T-cell (primary cell): ENCODE measurements at places on chromosomes 6 and 20.

DNA sequence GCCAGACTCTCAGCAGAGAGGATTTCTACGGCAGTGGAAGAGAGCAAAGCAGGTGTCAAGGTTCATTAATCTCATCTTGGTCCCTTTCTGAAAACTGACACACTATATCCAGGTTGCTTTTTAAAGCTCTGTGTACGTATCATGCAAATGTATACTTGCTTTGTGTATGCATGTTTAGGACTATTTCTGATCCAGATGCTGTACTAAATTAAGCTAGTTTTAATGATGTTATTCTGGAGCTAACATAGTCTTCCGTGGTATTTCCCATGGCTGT lies 59.2 kb upstream of the SNX9 start:
- DNase-seq, result no peak

DNA sequence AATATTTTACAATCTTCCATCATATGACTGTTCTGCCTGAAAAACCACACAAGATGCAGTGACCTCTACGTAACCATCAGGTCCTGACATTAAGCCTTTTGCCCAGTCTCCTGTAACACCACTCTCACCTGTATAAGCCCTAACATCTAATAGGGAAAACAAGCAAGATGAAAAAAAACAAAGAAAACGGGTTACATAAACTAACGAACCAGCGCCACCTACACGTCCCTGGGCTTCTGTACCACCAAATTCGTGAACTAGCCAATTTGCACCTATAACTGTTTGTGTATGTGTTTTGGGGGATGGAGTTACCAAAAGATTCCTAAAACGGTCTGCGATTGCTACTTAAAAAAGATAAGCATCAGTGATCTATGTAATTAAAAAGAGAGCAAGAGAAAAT lies 70.2 kb downstream of the BLOC1S5 start:
- no peak for DNase-seq

DNA sequence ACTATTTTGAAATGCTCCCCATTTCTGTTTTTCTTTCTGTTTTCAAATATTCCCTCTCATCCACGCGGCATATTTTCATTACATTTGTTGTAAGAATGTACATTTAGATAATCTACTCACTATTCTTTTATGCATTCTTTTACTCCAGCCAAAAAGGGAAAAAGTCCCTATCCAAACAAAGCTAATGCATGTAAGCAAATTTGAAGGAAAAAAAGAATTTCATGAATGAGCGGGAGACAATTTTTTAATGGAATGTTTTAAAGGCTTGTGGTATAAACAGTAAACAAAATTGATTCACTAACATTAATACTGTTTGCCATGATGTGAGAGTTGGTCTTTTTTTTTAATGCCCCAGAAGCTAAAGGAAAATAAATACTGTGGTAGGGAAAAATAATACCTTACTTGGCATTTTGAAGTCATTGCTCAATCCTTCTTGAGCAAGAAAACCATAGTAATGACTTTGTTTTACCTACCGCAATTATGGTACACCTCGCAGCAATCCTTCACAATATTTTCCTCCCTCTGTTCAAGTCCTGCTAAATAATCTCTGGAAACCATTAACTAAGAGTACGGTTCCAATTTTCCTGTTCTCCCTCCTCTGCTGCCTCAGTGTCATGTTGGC lies 79.0 kb downstream of the BACH2 start:
- DNase-seq, result no peak

- no peak for DNase-seq
Measured at GRCh38 chr20:13717631-13718044, 67.1 kb downstream of the ESF1 start.

DNA sequence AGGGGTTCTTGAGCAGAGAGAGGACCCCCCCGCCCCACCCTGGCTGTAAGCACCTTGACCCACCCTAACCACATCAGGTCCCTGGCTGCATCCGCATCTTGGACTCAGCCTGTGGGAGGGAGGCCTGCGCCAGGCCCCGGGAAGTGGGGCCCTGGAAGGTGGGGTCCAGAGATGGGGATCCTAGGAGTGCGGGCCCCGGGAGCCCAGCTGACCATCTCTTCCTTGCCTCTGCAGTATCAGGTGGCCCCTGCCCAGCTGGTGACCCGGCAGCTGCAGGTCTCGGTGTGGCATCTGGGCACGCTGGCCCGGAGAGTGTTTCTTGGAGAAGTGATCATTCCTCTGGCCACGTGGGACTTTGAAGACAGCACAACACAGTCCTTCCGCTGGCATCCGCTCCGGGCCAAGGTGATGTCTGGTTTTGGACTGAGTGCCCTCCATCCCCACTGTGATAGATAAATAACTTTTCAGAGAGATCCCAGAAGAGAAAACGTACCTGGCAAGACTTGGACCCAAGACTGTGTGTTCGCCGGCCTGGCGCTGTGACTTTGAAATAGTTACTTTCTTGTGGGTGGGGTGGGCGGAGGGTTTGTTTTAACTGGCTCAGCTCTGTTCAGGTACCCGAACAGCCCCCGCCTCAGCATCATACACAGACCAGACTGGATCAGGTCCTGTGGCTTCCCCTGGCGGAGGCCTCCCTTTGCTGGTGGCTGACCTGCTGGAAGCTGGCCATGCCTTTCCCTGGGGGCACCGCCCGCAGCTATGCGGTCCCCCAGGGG lies 62.0 kb downstream of the EZR start:
- DNase-seq, result no peak

DNA sequence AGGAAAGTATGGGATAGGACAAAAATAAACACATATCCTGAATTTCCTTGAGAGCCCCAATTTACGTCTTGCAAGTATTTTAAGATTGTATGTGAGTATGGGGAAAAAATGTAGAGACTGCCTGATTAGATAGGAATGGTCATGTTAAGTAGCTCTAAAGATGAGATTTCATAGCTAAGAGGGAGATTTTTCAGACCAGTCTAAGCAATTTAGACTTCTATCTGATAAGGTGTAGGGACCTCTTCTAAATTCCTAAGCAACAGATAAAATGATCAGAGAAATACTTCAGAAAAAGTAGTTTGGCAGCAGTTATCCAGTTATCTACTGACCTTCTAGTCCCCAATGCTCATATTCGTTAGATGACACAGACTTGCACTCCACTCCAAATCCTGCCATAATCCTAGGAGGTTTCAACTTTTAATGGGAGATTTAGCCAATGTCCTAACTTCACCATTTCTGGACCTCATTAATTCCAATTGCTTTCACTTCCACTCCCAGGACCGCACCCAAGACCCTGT lies 90.0 kb downstream of the FILIP1 start:
- DNase-seq, result no peak

- DNase-seq, result no peak
Measured at GRCh38 chr20:37226889-37227288, 34.7 kb downstream of the GHRH start.

DNA sequence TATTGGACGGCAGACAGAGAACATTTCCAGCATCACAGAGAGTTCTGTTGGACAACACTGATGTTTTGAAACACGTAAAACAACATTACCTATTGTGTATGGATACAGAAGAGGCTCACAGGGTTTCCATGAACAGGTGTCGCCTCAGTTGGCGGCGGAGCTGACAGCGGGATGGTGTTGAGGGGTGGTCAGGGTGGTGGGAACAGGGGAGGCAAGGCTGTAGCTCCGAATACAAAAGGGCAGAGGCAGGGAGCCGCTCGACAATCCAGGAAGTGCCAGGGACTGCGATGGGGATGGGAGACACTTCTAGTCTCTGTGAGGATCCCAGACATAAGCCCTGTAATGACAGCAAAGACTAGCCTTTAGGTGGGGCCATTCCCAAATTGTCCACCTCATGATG lies 14.5 kb upstream of the PI16 start:
- no peak for DNase-seq

DNA sequence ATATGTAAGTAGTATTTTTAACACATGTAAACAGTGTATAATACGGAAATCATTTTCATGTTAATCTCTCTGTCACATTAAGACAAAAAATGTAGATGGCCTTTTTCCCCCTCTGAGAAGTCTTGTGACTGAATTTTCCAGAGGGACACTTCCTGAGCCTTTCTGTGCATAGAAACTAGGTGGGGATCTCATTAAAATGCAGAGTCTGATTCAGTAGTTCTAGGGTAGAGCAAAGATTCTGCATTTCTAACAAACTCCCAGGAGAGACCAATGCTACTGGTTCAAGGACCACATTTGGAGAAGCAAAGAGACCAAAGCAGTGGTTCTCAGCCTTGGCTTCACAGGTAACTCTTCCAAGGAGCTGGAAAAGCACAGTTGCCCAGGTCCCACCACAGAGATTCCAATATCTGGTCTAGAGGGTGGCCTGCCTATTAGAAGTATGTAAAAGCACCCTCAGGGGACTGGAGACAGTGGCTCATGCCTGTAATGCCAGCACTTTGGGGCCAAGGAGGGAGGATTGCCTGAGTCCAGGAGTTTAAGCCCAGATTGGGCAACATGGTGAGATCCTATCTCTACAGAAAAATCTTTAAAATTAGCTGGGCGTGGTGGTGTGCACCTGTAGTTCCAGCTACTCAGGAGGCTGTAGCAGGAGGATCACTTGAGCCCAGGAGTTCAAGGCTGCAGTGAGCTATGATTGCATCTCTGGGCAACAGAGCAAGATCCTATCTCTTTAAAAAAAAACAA lies 378.5 kb downstream of the KIF16B start:
- DNase-seq, result no peak

DNA sequence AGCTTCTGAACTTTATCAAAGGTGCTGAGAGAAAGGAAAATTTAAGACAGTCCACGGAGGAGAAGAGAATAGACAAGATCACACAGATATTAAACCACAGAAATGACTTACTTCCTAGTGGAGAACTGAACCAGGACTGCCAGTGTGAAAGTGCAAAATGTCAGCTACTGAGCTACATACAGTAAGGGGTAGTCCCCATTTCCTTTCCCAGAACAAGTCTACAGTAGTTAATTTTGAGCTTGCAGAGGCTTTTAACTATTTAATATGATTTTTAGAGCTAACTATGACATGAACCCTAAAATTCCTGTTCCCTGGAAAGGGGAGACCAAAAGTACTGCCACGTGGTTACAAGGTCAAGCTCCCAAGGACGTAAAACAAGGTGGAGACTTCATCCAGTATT lies 45.1 kb downstream of the CEP85L start:
- no peak for DNase-seq

- DNase-seq, result no peak
Measured at GRCh38 chr6:20931093-20931492, 396.8 kb downstream of the CDKAL1 start.

DNA sequence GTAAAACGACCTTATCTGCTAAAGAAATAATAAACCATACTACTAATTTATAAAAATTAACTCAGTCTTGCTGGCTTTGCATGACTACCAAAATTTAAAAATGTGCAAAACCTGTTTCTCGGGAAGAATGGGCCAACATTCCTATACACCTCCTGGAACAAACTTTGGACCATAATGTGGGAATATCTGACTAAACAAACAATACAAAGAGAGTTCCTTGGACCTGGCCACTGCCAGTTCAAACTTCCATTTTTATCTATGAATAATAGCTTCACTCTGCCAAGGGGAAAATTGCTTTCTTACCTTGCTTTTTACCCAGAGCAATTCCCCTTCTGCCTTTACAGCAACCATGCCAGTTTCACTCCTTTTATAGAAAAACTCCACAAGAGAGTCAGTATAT lies 38.7 kb upstream of the POU5F1 start:
- DNase-seq, result no peak

DNA sequence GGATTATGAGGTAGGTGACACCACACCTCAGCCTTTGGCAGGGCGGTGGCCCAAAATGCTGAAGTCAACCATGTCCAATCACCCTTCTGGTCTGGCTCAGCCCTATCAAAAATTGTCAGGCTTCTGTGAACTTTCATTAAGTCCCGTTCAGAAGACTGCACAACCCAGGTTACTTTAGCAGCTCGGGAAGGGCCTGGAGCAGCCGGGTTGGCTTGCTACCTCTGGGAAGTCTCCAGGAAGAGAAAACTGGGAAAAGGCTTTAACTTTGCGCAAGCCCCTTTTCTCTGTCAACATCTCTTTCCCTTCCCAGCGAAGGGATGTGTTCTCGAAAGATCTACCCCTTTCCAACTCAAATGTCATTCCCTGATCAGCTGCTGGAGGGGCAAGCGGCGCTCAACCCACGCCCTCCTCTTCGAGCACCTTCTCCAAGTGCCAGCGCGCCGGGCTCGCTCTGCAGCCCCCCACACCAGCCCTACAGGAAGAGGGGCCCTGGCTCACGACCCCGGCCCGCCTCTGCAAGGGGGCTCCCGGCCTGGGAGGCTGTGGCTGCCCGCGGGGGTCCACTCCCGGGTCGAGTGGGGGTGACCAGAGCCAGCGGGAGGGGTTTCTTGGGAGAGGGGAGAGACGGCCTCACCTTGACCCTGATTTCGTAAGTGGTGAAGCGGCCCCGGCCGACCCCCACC lies 573 bp downstream of the SNX3 start:
- no peak for DNase-seq

- no peak for DNase-seq
Measured at GRCh38 chr6:44671333-44671732, 283.8 kb downstream of the CDC5L start.

DNA sequence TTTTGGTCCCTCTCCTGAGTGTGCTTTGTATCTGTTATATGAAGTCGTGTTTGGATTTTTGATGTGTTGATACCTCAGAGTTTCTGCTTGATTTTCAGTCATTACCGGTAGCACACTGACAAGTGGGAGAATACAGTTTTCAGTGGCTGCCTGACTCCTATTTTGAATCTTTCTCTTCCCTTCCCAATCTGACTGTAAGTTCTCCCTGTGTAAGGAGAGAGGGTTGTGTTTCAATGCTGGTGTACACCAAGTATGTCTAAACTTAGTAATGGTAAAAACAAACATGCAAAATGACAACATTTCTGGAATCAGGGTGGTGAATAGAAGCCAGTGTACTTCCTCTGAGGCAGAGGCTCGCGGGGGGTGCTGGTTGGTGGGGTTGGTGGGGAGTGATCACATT lies 103.4 kb downstream of the HIVEP1 start:
- DNase-seq, result no peak

DNA sequence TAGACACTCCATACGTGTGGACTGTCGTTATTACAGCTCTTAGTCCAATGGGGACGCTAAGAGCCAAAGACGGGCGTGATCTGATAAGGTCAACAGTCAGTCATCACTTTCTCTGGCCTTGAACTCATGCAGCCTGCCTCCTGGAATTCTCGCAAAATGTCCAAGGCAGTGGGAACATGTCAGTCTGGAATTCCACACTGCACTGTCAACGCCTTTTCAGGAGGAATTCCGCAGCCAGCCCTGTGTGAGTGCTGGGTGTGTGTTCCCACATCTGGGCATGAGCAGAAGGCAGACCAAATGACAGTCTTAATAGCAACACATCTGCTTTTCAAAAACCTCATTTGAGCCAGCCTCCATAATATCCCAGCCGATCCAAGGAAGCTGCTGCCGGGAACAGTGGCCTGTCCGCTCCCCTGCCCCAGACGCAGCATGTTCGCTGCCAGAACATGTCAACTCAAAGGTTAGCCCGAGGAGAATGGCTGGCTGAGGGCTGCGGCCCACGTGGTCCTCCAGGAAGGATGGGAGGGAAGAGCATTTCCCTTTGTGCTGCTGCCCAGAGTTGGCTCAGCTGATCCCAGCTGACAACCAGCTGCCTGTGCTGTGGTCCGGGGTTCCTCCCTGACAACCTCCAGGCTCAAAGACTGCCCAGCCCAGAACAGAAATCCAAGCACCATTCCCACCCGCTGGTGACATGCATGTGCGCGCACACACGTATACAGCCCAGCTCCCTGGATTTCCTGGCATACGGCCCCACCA lies 103.1 kb downstream of the SULF2 start:
- no peak for DNase-seq
